ENCODE measurements at places on chromosomes 7 and 10.

- no peak for DNase-seq
Observed at GRCh38 chr7:19958309-19958896, 185.0 kb upstream of the TMEM196 start.

GRCh38 chr10:112471878-112472487, 25.0 kb downstream of the VTI1A start:
- DNase-seq = no peak

DNA sequence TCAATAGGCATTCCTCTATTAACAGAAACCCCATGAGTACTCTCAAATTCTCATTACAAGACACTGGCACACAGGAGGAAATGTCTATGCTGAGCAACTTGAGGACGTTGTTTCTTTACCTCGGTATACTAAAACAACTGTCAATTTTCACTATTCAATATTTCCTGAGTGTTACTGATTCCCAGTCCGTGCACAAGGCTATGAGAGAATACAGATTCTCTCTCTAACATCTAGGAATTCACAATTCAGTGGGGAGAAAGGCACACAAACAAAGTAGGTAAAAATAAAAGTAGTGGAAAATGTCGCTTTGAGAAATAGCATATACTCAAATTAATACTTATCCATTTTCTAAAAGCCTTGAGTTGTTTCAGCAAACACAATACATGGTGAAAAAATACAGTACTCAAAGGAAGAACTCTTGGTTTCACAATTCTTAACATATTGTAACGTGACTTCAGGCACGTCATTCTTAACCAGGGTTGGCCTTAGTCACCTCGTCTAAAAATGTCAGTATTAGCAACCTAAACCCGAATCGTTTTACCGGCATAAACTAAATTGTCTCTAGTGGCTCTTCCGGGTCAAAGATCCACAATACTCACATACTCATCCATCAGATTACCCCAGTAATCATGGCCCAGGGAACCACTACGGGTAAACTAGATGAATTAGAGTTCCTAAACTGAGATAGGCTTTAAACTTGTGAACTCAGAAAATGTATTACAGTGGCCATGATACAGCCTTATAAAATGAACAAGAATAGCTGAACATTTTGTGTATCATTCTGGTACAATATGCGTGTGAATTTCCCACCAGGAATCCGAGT, 1.5 kb downstream of the IPMK start:
- DNase-seq = peak; percentile 60

DNA sequence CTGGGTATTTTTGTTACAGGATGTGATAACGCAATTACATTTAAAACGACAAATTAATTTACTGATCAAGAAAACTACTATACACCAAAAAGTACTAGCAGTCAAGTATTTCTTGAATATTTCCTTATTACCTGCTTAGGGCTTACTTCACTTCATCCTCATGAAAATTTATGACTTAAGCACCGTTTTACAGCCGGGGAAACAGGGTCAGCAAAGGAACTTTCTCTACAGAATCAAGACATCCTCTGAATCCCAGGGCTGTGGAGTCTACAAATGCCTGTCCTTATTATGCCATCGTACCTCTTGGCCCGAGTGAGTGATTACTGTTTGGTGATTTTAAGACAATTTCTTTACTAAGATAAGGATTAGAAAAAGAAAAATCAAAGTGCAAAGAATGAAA, 248.3 kb downstream of the ZMYND11 start:
- no peak for DNase-seq

- DNase-seq = no peak
Observed at GRCh38 chr10:21042536-21042935, 145.4 kb upstream of the NEBL start.

DNA sequence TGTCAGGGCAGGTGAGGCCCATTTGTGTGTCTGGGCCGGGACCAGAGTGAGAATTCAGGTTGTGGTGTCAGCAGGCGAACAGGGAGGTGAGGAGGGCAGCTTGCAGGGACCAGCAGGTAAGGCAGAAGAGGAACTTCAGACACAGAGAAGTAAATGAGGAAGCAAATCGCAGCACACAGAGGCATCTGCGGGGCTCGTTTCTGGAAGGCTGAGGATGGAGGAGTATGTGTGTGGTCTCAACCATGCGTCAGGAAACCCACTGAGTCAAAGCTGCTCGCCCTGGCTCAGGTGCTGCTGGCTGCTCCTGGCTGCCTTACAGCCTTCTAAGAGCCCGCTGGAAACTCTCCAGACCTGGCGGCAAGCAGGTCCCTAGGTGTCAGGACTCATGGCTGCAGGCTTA, 26.9 kb upstream of the PITRM1 start:
- DNase-seq = no peak

All from activated CD8-positive, alpha-beta T cell treated with anti-CD3 and anti-CD28 coated beads for 36 hours (primary cell).